Vagina (tissue), 2 donors: ENCODE measurements at places on chromosomes 6 and 20.

GRCh38 chr6:28335564-28336283 lies at the start of gene ZSCAN31:
TSS of gene ZSCAN31 (minus strand) at chr6:28336148. CDS start at chr6:28329683, 6,465 bp downstream.
- DNase-seq = peak; percentile 99

DNA sequence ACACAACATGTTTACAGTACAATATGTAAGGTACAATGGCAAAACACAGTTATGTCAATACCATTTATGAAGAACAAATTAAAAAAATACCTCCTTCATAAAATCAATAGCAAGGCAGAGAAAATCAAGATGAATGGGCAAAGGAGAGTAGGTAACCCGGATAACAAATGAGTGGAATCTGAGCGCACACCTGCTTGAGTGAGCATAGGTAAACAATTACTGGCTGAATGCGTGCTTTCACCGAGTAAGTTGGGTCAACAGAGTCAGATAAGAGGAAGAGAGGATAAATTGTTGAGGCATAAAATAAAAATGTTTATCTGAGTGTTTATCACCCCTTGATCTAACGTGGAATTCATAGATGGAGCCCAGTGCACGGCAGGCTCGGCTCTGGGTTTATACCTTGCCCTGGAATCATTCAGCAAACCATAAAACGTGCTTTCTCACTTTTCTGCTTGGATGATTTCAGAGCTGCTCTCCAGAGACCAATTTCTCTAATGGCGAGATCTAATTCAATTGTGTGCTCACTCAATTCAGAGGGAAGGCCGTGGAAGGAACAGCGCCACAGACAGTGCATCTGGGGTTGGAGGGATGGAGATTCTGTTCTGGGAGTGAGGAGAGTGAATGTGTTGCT lies 224.8 kb upstream of the MAP3K7 start:
- no peak for DNase-seq

GRCh38 chr20:16003310-16003709 lies 569.9 kb downstream of the KIF16B start:
- DNase-seq = no peak

DNA sequence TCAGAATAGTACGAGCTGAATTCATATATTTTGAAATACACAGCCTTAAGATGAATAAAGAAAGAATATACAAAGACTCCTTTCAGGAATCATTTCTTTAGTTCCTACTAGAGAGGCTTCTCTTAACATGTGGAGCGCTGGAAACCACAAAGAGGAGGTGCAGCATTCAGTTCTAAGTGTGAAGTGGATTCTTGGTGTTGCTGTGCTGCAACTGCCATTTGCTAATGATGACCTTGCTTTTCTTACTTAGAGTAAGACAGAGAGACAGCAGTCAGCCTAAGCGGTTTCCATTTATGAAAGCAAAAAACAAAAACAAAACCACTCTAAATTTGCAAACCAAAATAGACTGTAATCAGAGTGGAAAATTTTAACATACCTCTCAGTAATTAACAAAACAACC lies 629.0 kb downstream of the EPHA7 start:
- no peak for DNase-seq

DNA sequence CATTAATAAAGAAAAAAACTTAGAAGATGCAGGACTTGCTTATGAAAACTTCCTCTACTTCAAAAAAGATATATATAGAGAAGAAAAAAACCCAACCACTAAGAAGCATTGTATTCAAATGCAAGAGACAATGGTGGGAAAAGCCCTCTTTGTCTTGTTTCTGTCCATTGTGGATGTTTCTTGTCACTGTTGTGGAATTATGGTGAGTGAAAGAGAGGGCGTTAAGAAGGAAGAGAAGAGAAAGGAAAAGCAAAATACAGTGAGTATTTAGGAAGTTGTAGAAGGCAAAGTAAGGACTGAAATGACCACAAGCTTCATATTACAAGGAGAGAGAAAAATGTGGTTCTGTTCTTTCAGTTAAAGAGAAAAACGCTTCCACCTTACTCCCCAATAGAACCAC lies 14.1 kb upstream of the THBD start:
- no peak for DNase-seq

- no peak for DNase-seq
Measured at GRCh38 chr20:3616250-3616649, 46.9 kb downstream of the GFRA4 start.

GRCh38 chr20:59598625-59599310 lies 5.6 kb upstream of the PHACTR3 start:
- DNase-seq = no peak

DNA sequence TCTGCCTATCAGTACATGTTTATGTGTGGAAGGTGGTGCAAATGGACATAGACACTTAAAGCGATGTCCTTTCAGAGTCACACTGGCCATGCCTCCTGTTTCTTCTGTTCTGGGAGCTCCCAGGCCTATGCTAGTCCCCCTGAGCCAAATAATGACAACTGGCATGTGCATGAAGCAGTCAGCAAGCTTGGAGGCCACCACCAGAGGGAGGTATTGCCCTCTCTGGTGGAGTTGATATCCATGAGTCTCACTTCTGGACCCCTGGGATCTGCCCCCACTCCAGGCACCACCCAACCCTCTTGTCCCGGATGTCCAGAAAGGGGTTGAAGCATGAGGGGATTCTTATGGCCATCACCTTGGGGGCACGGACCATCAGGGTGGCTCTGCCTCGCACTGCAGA lies 172.2 kb downstream of the AIG1 start:
- no peak for DNase-seq

DNA sequence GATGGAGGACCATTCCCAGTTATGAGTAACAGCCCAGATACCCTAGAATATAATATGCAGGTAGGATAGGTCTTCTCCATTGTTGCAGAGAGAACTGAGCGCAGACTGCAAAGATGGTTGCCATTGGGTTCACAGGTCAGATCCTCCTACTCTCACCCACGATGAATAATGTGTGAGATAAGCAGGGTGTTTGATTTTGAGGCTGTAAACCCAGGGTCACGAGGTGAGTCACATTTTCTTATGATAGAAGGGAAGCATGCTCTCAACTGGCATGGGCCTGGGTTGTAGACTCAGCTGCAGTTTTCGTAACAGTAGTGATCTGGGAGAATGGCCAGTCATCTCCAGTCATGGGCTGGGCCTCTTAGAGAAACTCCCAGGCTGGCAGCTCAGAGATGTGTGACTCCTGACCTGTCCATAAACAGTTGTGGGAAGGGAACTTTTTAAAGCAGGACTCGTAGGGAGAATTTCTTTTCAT lies 74.2 kb downstream of the CD164 start:
- DNase-seq = no peak

DNA sequence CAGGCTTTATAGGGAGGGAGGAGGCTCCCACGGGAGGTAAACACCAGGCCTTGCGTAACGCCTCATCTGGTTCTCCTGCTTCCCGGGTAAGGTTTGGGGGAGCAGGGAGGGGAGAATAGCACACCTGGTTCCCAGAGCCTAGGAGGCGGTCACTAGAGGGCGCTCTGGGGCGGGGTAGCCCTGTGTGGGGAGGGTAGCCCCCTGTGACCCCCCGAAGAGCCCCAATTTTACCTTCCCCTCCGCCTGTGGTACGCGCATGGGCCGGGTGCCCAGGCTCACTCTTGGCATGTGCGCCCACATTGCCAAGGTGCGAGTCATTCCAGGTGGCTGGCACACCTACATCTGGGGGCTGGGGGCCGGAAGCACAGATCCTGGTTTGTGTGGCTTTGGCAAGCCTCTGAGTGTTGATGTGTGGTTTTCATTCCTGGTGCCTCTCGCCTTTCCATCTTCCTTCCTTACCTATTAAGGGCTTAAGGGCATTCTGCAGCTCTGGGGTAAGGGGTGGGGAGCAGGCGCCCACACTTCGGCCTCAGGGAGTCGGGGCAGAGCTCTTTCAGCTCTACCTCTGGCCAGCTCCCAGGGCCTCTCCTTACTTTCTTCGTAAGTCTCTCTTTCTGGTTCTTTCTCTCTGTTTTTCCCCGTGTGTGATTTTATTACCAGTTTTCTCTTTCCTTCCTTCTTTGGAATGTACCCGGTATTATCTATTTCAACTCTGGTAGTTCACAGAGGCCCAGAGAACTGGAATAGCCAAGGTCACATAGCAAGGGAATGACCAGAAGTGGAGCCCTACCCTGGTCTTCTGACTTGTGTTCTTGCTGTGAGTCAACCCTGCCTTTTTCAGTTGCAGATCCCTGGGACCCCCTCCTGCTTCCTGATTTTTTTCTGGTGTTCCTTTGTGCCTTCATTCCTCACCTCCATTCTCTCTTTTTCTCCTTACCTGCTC lies 492 bp upstream of the RNF39 start:
- DNase-seq = no peak

DNA sequence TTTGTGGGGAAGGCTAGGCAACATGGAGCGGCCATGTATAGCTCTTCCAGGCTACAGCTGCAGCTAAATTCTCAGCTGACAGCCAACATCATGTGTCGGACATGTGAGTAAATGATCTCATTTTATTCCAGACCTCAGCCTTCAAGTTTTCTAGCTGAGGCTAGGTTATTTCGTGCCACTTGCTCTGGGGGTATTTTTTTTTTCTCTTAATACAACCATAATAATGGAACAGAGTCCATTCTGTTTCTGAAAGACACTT lies 573.5 kb downstream of the CD109 start:
- no peak for DNase-seq

- DNase-seq = no peak
Measured at GRCh38 chr6:72626126-72626525, 4.3 kb downstream of the KCNQ5 start.

DNA sequence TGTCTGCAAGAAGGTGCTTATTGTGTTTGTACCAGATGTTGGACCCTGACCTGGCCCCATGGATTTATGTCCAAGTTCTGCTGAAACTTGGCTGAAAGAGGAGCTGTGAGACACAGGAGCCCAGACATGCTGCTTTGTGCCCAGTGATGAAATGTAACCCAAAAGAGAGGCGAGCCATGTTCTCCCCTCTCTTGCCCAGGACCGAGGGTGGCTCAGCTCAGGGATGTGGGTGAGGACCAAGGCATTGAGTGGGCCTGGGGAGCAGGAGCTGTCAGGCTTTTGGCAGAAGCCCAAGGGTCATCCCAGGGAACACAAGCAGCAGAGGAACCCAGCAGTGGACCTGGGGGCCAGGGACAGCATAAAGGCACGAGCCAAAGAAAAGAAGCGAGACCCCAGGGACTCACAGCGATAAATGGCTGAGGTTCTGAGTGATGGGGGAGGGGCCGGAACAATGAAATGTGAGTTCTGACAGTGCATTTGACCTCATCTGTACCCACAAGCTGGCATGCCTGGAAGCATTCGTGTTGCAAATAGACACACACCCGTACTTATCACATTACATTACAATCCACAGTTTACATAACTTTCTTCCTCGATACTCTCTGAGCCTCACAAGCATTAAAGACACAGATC lies 363.4 kb upstream of the JARID2 start:
- DNase-seq = no peak

GRCh38 chr20:24309596-24309995 lies 159.8 kb upstream of the SYNDIG1 start:
- DNase-seq = peak; percentile 5

GRCh38 chr20:62177307-62177706 lies 5.5 kb upstream of the MTG2 start:
- no peak for DNase-seq

DNA sequence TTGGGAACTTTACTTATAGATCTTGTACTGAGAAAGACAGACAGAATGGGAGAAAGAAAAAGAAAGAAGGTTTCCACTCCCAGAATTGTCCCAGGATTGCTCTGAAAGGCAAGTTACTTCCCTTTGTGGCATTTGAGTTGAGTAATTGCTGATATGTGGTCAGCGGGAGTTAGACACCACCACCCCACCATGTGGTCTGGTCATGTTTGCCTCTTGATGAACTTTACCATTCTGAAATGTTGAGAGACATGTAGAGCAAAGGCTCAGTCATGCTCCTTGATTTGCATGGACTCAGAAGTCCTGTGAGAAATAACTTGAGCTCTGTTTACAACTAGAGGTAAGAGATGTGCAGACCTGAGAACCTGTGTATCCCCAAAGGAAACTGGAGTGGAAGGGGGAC lies 17.1 kb downstream of the TCF21 start:
- DNase-seq = no peak

GRCh38 chr6:159617444-159617843 lies 75.6 kb downstream of the SOD2 start:
- no peak for DNase-seq
